ENCODE measurements at places on chromosomes 12 and 14. TPM values are rescaled to one million over a fixed set of nuclear protein-coding genes. Genes with fewer than 3 reads are reported as not detected.

Gene TBC1D30
- total RNA-seq: 0.20 TPM

Gene KRT73
- not detected for total RNA-seq

Gene WSCD2
- not detected for total RNA-seq

Gene CINP
- 59.1 TPM for total RNA-seq

Gene PLXNC1
- 0.24 TPM for total RNA-seq

Gene KRT81
- 0.72 TPM for total RNA-seq

Gene ADSS1
- total RNA-seq: 3.2 TPM

Gene MIPOL1
- total RNA-seq: 3.2 TPM
